ENCODE measurements at places on chromosomes 1 and 21.

GRCh38 chr1:181630838-181631237, 147.5 kb downstream of the CACNA1E start:
- DNase-seq: no peak

DNA sequence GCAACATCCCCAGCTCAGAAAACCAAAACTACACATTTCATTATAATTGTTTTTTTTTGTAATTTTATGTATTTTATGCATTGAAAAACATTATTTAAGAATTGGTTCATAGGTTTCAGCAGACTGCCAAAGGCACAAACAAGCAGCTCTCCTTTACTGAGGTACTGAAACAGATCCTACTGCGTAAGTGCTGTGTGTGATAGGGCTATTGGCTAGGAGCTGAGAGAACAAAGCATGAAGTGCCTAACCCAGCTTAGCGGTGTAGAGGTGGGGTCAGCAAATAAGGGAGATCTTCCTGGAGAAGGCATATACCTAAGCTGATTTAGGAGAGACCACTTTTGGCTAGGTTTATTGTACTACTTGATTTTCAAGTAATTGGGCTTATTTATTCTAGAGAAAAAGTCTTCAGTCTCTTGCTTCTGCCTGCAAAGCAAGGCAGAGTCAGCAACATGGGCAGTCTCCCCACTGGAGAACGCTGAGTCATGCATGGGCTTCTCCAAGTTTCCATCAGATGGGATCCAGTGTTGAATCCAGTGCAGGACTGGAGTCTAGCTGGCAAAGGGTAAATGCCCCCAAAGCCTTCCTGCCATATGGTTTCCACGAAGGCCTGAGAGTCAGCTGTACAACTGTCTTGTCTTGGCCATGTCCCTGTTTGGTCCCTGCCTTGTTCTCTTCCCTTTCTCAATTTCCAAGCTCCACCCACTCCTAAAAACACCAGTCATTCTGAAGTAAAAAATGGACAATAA, 18.0 kb upstream of the YTHDF2 start:
- DNase-seq: no peak

DNA sequence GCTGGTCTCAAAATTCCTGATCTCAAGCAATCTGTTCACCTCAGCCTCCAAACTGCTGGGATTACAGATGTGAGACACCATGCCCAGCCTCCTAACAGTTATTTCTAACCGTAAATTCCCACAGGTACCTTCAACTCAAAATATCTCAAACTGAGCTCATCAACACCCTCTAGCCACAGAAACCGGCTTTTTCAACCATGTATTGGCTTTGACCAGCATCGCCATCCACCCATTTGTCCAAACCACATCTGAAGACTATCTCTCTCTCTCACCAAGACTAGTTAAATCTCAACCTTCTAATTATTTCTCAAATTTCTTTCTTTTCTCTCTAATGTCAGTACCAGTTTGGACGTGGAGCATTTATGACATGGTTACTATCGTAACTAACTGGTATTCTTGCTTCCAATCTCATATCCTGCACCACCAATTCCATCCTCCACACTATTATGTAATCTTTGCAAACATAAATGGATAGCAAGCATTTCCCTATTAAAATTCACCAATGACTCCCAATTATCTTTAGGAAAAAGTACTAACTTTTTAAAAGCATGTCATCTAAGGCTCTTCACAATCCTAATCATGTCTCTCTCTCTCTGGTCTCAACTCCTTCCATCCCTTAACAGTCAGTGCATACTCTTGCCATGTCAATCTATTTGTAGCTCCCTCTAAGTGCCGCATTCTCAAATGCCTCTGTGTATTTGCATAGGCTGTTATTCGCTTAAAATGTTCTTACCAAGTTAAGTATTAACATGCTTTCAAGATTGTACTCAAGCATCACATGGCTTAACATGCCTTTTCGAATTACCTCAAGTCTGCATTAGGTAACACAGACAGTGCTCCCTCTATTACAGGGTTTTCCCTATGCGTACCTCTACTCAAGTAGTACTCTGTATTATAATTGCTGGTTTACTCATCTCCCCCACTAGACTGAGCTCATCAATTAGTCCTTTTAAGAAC, 18.1 kb downstream of the RSBN1 start:
- no peak for DNase-seq

GRCh38 chr1:177891809-177892208, 78.0 kb downstream of the SEC16B start:
- DNase-seq: no peak

- no peak for DNase-seq
Measured at GRCh38 chr1:25083481-25084345, 148.6 kb downstream of the SYF2 start.

- DNase-seq: no peak
Measured at GRCh38 chr1:222919478-222919865, 104.6 kb downstream of the DISP1 start.

- DNase-seq: no peak
Measured at GRCh38 chr1:56433056-56433577, 146.2 kb downstream of the PLPP3 start.

- no peak for DNase-seq
Measured at GRCh38 chr1:56850922-56851321, 3.7 kb upstream of the C8A start.
